Midbrain (tissue), 1 donor: ENCODE measurements at places on chromosomes 12 and 14.

- no peak for DNase-seq
Observed at GRCh38 chr12:94625531-94625930, 24.8 kb downstream of the TMCC3 start.

- DNase-seq, result no peak
Observed at GRCh38 chr14:56331592-56332216, 213.5 kb downstream of the PELI2 start.

- no peak for DNase-seq
Observed at GRCh38 chr12:113461666-113462065, 10.0 kb downstream of the LHX5 start.

DNA sequence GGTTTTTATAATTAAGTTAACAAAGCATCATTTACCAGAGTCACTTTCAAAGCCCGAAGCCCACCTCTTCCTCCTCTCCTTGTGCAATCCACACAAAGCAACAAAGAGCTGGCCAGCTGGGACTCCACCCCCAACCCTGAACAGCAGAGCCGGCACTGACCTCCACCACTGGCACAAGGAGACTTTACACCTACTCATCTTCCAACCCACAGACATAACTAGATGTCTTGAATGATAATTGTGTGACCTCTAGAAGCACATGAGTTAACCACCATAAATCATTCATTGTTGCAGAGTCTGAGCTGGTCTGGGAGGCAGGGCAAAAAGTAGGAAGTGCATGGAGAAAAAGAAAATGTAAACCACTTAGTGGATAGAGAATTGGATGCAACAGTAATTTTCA is 72.2 kb downstream of the ST8SIA1 start:
- no peak for DNase-seq

- DNase-seq, result no peak
Observed at GRCh38 chr14:66575014-66575413, 67.1 kb downstream of the GPHN start.

DNA sequence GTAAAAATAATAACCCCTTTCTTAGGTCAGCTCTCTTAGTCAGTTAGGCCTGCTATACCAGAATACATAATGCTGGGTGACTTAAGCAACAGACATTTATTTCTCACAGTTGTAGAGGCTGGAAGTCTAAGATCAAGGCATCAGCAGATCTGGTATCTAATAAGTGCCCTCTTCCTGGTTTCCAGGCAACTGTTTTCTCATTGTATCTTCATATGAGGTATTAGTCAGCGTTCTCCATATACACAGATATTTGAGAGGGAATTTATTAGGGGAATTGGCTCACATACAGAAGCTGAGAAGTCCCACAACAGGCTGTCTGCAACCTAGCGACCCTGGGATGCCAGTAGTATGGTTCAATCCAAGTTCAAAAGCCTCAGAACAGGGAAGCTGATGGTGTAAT is 896.0 kb downstream of the GALC start:
- no peak for DNase-seq

DNA sequence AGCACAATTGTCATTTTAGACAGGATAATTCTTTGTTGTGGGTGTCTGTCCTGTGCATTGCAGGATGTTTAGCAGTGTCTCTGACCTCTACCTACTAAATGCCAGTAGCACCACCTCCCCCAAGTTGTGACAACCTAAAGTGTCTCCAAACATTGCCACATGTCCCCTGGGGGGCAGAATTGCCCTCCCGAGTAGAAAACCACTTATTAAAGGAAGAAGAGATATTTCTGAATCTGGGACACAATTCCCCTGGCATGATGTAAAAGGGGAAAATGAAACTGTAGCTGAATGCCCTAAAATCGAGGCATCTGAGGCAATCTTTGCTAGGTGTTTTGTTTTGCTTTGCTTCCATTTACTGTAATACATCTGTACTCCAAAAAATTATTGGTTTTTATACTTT is 116.8 kb upstream of the NAP1L1 start:
- DNase-seq, result no peak

DNA sequence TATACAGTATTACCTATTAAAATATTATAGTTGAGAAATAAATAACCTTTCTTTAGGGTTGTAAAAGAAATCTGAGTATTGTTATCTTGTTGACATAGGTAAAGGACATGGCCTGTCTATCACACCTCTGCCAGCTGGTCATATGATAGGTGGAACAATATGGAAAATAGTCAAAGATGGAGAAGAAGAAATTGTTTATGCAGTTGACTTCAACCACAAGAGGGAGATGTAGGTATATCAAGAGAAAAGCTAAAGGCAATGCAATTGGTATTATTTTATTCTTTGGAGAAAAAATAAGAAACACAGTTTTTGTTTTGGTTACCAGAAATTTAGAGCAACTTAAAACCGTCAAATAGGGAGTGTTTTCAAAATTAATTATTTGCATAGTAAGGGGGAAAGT is 13.5 kb downstream of the CPSF2 start:
- DNase-seq, result peak; percentile 8
